ENCODE measurements at places on chromosomes 3 and 15.

GRCh38 chr3:48038971-48039481 lies 22.8 kb upstream of the MAP4 start:
- no peaks in the 10 kb centered on the region for H3K27me3 ChIP-seq
- peaks cover 22% of the 10 kb centered on the region for H3K4me1 ChIP-seq
- H3K27ac ChIP-seq = no peak overlapping the region
- peaks cover 1% of the 10 kb centered on the region for H3K36me3 ChIP-seq
- no peak for DNase-seq

- no peak for DNase-seq
- H3K27me3 ChIP-seq = no peaks in the 10 kb centered on the region
- peaks cover 22% of the 10 kb centered on the region for H3K4me1 ChIP-seq
- no peak overlapping the region for H3K4me3 ChIP-seq
- peaks cover 77% of the 10 kb centered on the region for H3K36me3 ChIP-seq
Observed at GRCh38 chr15:25331860-25332259, 107.0 kb downstream of the UBE3A start.

- H3K4me3 ChIP-seq = no peak overlapping the region
- no peak for DNase-seq
- no peak overlapping the region for H3K27ac ChIP-seq
- peaks cover 90% of the 10 kb centered on the region for H3K36me3 ChIP-seq
- H3K27me3 ChIP-seq = no peaks in the 10 kb centered on the region
- peaks cover 12% of the 10 kb centered on the region for H3K4me1 ChIP-seq
Observed at GRCh38 chr15:25374143-25374542, 64.7 kb downstream of the UBE3A start.

GRCh38 chr3:47377186-47377585 lies 3.6 kb upstream of the PTPN23 start:
- H3K4me3 ChIP-seq = no peak overlapping the region
- H3K36me3 ChIP-seq = peaks cover 10% of the 10 kb centered on the region

GRCh38 chr3:104717828-104718196 lies 648.9 kb upstream of the ALCAM start:
- no peak overlapping the region for H3K4me3 ChIP-seq
- no peaks in the 10 kb centered on the region for H3K27me3 ChIP-seq
- no peak for DNase-seq
- no peaks in the 10 kb centered on the region for H3K4me1 ChIP-seq
- no peaks in the 10 kb centered on the region for H3K36me3 ChIP-seq

DNA sequence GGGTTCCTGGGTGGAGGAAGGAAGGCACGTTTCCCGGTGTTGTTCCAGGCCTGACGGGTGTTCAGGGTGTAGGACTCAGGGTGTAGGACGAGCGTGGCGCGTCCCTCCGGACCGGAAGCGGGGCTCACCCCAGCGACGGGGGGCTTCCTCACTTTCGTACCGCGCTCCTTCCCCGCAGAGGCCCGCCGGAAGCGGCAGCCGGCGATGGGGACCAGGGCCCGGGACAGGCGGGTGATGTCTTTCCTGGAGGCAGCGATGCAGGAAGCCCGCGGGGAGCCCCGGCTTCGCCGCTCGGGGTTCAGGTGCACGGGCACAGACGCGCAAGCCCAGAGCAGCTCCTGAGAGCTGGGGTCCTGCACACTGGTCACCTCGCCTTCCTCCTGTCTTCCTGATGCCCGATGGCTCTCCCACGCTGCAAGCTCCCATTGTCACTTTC lies 13.4 kb downstream of the FOXL2NB start:
- DNase-seq = no peak
- peaks cover 2% of the 10 kb centered on the region for H3K36me3 ChIP-seq
- no peak overlapping the region for H3K27ac ChIP-seq
- H3K27me3 ChIP-seq = peaks cover 61% of the 10 kb centered on the region

Measured in activated naive CD8-positive, alpha-beta T cell treated with anti-CD3 and anti-CD28 coated beads, Interleukin-2, amount 50 U/mL, for 24 hours (primary cell).